ENCODE measurements at places on chromosomes 4 and X. TPM values are rescaled to one million over a fixed set of nuclear protein-coding genes. Genes with fewer than 3 reads are reported as not detected.

GRCh38 chr4:72084587-72085011 lies 52.8 kb downstream of the NPFFR2 start:
- no peak for DNase-seq

GRCh38 chr4:91268913-91269312 lies 1034.9 kb upstream of the GRID2 start:
- DNase-seq, result no peak

DNA sequence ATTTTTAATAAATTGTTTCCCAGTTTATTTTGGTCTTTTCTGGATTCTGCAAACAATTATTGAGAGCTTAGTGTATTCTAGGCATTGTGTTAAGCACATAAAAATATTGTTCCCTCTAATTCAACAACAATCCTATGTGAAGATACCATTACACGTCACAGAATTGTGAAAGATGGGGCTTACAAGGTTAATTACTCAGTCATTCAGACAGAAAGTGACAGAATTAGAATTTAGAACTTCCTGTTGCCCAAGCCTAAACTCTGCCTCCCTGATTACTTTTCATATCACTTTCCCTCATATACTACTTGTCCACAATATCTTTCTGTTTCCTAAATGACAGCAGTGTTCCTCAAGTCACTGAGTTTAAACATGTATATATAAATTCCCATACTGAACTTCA lies 186.7 kb upstream of the VEGFC start:
- no peak for DNase-seq

DNA sequence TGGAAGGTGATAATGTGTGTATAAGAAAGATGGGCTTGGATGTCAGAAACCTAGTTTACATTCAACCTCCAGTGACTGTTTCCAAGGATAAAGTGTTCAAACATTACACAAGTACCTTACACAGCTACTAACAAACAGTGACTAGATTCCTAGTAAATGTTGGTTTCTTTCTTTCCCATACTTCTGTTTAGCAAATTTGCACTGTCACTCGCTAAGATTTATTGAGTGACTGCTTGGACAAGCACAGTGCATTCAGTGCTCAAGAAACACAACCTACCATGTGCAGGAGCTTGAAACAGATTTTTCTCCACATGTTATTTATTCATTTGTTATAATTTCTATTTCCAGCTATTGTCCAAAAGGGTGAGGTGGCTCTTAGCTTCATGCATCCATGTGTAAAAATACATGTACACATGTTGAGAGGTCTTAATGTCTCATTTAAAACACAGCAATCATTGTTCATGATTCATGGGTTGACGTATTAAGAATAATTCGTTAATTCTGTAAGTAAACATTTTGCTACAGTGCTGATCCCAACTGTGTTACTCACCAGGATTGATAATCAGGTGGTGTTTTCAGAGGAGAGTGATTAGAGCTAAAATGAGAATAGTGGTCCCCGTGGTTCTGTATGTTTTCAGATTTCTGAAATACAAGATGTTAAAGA lies 153.0 kb downstream of the DCLK2 start:
- DNase-seq, result no peak

DNA sequence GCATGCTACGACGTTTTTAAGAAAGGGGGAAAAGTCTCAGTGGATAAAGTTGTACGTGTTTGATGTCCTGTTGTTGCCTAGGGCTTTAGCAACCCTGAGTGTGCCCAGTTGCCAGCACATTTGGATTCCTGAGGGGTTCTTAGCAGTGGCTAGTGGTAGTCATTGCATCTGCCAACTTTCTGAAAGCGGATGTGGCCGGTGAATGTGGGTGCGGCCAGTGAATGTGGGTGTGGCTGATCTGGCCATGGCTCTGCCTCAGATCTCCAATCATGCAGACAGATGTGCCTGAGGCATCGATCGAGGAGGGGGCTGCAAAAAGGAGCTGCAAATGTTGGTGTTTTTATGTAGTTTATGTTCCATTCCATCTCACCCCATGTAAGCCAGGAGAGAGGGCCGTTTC lies 41.5 kb upstream of the FAT1 start:
- no peak for DNase-seq

- DNase-seq, result no peak
Measured at GRCh38 chr4:125666635-125667034, 351.9 kb downstream of the FAT4 start.

The MAGEC1 gene
- total RNA-seq, result not detected
